ENCODE measurements at places on chromosomes 1 and 21.

GRCh38 chr1:35315649-35316048, 47.1 kb downstream of the ZMYM4 start:
- no peak for DNase-seq

GRCh38 chr1:201088901-201089525, 23.2 kb downstream of the CACNA1S start:
- no peak for DNase-seq

DNA sequence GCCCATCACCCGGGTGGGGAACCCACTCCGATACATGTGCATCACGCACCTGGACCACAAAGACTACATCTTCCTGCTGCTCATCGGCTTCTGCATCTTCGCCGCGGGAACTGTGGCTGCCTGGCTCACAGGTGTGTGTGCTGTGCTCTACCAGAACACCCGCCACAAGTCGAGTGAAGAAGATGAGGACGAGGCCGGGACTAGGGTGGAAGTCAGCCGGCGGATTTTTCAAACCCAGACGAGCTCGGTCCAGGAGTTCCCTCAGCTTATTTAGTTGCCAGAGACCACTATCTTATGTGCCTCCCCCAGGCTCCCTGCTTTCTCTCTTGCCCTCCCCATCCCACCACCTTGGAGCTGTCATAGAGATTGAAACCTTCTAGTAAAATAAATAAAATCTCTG, 19.8 kb downstream of the LRRC52 start:
- no peak for DNase-seq

GRCh38 chr1:244242446-244242845, 191.4 kb downstream of the ZBTB18 start:
- no peak for DNase-seq

- no peak for DNase-seq
Measured at GRCh38 chr1:109578947-109579443, 30.6 kb downstream of the GNAI3 start.

- no peak for DNase-seq
Measured at GRCh38 chr1:16158993-16159831, 3.3 kb upstream of the EPHA2 start.

DNA sequence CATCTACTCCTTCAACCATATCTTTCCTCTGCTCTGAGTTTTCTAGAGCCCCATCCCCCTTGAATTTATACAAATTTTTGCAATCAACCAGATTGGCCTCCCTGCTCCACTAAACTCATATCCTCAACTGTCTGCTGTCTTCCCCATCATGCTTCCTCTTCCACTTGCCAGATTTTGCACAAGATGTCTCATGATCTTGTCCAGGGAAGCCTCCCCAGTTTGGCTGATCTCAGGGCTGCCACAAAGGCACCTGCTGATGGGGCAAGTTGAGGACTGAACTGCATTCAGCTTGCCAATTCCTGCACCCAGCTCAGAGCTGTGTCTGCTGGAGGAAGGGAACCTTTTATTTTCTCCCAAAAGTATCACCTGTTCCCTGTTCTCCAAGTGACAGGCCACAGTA, 3.9 kb upstream of the KCNJ9 start:
- DNase-seq: no peak

GRCh38 chr1:24742090-24742938, 2.9 kb upstream of the CLIC4 start:
- no peak for DNase-seq
